Activated T-helper 9 cell treated with anti-CD3 and anti-CD28 coated beads, Interleukin-2, amount 50 U/mL, for 16 hours (primary cell): ENCODE measurements at places on chromosomes 7 and 10.

DNA sequence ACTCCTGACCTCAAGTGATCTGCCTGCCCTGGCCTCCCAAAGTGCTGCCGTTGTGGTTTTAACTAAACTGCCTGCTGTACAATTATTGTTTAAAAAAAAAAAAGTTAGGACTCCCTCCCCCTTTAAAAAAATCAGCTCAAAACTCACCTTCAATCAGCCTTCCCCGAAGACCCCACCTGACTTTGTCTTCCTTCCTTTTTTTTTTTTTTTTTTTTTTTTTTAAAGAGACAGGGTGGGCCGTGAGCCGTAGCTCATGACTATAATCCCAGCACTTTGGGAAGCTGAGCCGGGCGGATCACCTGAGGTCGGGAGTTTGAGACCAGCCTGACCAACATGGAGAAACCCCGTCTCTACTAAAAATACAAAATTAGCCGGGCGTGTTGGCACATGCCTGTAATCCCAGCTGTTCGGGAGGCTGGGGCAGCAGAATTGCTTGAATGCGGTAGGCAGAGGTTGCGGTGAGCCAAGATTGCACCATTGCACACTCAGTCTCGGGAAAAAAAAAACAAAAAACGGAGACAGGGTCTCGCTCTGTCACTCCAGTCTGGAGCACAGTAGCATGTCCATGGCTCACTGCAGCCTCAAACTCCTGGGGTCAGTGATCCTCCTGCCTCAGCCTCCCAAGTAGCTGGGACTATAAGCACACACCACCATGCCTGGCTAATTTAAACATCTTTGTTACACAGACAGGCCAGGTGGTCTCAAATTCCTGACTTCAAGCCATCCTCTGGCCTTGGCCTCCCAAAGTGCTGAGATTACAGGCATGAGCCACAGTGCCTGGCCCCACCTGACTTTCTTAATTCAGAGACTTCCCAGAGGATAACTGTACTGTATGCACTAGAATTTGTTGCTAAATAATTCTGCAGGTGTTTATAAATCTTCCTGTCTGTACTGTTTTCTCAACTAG lies 3.2 kb downstream of the FIS1 start:
- no peak for DNase-seq

- DNase-seq = peak; percentile 16
Measured at GRCh38 chr7:157576415-157576814, 239.6 kb downstream of the DNAJB6 start.

- no peak for DNase-seq
Measured at GRCh38 chr7:28447071-28447470, 34.8 kb downstream of the CREB5 start.

DNA sequence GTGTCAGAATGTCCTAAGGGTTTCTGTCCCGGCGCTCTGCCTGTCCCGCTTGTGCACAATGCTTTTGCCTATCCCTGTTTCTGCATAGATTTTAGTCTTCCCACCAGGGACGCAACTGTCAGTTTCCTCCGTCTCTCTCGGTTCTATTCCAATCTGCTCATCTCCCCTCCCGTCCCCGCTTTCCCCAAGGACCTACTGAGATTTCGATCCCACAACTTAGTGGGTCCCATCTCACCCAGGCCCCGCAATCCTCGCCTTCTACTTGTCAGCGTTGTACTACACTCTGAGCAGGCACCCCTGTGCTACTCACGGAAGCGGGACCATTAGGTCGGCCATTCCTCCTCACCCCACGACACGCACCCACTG lies 519 bp upstream of the ZNF655 start:
- DNase-seq = no peak

DNA sequence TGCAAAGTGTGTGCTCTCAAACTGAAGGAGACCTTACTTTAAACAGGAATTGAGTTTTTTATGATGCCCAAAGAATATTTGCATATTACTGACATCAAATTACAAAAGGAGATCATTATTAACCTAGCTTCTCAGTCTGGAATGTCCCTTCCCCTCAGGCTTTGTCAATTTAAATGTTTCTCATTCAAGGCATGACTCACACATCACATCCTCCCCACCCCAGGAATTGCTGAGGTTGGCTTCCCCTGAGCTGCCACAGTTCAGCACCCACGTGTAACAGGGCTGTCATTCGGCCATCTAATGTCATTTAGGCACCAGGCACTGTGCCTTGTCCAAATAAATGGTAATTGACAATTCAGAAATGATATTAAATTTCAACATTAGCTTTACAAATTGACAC lies 305.9 kb upstream of the MGMT start:
- no peak for DNase-seq

GRCh38 chr10:50326757-50327701 lies 75.7 kb upstream of the ASAH2 start:
- DNase-seq = no peak

DNA sequence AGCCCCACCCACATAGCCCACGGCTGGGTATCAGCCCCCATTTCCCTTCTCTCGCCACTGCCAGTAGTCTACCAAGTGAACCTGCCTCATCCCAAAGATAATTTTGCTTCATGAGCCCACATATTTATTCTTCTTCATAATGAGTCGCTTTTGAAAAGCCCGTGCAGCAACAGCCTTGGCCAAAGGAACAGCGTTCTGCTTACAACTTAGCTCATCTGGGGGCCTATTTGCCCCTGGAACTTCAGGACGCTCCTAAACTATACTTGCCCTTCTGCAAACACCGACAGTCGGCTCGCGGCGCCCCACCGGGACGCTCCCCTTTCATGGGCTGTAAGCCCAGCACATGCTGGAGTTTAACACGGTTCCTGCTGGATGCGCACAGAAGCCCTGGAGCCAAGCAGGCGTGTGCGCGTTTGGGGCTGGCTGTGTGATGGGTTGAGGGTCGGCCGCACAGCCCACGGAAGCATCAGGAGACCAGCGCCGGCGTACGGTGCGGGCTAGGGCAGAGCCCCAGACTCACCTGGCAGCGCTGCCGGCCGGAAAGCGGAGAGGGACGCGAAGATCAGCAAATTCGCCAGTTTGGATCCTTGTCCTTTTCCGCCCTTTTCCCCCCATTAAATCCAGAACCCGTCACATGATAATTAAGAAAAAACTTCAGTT lies 370 bp downstream of the TMEM60 start:
- DNase-seq = no peak

- no peak for DNase-seq
Measured at GRCh38 chr10:47361293-47361692, 13.1 kb downstream of the RBP3 start.

DNA sequence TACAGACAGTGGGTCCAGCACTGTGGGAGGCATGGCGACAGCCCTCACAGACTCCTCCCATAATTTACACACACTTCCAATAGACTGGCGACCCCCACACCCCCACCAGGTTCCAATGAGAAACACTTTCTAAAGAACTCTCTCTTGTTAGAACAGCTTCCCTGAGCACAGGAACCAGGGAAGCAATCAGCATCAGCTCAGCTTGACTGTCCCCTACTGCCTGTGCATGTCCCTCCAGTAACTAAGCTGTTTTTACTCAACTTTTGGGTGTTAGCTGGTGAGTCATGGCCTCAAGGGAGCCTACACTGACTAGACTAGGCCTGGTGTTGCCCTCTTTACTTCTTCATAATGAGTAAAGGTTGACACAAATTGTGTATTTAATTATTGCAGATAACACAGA lies 32.6 kb upstream of the HERPUD2 start:
- DNase-seq = no peak
